ENCODE measurements at places on chromosomes 11 and 22.

GRCh38 chr11:127462065-127462344, 461.4 kb upstream of the KIRREL3 start:
- no peak for DNase-seq

DNA sequence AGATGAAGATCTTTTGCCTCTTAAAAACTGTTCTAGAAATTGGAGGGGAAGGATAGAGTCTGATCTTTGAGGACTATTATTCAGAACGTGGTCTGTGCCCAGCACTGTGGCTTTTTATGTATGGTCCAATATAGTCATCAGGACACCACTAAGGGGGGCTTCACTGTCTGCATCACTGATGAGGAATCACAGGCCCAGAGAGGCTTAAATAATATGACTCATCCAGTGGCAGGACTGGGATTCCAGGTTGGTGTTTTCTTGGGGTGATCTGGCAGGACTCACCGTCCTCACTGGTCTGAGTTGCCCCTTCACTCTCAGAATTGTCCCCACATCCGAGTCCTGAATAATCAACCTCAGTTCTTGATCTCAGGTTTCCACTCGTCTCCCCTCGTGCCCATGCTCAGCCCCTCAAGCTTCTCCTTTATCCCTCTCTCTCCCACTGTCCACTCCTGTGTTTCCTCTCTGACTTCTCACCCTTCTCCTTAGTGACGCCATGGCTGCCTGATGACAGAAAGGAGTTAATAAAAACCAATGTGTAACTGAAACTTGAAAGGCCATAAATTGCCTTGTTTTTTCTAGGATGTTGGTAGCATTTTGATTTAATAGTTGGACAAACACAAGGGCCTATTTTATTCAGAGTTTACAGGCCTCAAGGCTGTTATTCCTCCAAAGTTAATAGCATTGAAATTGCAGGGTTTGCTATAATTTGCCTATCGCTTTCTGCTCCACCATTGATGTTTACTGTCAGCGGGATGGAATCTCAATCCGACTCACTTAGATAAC, 95.7 kb upstream of the NNMT start:
- DNase-seq = no peak

- DNase-seq = no peak
Measured at GRCh38 chr11:16743478-16743877, 5.0 kb downstream of the C11orf58 start.

GRCh38 chr11:75205564-75206020, 35.0 kb upstream of the TPBGL start:
- DNase-seq = no peak

DNA sequence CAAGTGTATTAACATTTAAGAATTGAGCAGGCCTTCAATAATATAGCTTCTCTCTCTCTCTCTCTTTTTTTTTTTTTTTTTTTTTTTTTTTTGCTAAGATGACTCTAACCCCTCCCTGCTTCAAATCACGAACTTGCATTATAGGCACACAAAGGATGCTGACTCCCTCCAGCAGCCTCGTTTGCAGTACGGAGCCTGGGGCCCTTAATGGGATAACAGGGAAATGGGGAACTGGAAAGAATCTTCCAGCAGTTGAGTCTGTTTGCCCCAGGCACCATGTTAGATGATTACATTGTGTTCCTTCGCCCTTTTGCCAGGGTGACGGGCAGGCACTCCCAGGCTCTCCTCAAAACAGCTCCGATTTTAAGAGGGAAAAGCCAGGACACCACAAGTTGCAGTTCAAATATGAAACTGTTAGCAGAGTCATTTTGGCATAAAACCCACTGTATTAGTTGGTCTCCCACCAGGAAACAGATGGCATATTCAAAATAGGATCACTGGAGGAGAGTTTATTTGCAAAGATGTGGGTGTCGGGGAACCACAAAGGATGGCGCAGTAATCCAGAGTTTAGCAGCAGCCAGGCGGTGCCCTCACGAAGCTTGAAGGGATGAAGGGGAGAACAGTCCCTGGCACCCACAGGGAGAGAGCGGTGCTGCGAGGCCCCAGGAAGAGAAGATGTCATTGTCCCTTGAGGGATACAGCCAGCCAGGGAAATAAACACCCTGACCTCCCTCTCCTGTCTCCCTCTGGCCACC, 26.5 kb upstream of the TREH start:
- no peak for DNase-seq

DNA sequence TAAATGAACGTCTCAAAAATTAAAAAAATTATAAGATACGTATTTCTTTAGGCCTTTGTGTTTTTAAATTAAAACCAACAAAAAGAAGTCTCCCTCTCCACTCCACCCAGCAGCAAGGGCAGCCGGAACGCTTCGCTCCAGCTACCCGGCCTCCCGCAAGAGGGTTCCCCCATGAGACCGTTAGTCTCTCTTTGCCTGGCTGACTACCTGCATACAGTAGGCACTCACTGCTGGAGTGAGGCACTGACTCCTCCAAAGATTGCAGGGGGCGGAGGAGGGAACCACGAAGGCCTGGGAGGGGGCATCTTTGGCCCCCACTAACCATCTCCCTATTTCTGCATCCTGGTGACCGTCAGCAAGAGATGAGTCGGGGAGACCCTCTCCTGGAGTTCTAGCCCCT, 10.1 kb downstream of the CBX6 start:
- no peak for DNase-seq

DNA sequence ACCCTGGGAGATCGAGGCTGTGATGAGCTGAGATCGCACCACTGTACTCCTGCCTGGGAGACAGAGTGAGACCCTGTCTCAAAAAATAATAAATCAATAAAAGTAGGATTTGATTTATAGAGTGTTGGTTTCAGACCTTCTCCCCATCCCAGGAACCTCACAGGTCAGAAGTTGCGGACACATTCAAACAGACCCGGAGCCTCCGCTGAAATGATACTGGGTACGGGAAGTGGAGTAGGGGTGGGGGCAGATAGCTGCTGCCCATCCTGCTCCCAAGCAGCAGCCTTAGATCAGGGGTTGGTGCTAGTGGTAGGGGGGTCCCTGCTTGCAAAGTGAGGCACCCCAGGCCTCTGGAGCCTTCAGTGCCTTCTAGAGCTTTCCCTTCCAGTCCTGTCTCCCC, 7.8 kb downstream of the PRDM11 start:
- no peak for DNase-seq

DNA sequence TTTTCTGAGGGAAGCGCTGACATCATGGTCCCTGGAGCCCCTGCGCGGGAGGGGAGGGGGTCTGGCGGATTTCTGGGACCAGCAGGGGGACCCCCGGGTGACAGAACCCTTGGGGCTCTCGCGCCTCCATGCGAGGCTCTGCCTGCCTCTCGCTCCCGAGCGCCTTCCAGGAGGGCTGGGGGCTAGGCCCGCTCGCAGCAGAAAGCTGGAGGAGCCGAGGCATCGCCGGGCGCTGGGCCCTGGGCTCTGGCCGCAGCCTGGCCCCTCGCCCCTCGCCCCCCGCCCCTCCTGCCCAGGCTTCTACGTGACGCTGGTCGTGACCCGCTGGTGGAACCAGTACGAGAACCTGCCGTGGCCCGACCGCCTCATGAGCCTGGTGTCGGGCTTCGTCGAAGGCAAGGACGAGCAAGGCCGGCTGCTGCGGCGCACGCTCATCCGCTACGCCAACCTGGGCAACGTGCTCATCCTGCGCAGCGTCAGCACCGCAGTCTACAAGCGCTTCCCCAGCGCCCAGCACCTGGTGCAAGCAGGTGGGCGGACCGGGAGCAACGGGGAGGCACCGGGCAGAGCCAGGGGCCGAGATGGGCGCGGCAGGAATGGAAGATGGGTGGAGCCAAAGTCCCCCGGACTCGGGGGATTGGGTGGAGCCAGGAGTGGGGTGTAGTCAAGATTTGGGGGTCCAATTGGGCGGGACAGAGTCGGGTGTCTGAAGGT, 5.4 kb downstream of the BEST1 start:
- no peak for DNase-seq

Measured in activated T-cell treated with anti-CD3 and anti-CD28 coated beads for 4 hours (primary cell).